ENCODE measurements at places on chromosomes 5 and 9.

- DNase-seq, result no peak
Measured at GRCh38 chr5:101673120-101673519, 623.0 kb downstream of the SLCO4C1 start.

DNA sequence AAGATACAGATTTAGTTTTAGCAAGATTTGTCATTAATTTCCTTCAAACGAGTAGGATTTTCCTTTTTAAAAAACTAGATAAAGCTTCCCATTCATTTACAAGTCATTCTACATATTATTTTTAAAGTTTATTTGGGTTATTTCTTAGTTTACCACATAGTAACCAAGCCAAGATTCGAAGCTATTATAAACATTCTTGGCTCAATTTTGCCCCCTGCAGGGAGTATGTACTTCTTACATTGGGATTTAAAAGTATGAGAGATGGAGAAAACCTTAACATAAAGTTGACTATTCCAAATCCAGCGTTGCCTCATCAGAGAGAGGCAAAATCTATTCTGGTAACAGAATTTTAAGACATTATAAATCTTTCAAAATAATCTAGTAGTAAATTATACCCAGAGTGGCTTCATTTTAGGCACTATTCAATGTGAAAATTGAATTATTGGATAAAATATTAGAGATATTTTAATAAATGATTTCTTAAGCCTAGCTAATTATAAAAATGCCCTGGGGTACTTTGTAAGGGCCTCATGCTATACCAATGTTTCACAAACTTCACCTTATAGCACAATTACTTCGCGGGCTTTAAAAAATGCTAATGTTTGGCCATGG is 39.1 kb downstream of the FBN2 start:
- no peak for DNase-seq

DNA sequence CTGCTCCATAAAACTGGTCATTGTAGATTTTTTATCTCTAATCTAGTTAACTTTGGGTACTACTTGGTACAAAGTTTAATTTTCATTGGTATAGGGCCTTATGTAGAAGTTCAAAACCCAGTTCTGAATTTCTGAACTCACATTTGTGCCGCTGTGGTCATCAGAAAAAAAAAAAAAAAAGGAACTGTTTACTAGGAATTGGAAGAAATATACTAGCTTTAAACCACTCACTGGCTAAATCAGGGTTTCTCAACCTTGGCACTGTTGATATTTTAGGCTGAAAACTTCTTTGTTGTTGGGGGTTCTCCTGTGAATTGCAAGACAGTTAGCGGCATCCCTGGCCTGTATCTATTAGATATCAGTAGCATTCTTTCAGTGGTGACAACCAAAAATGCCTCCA is 4.1 kb upstream of the ZFYVE16 start:
- no peak for DNase-seq

DNA sequence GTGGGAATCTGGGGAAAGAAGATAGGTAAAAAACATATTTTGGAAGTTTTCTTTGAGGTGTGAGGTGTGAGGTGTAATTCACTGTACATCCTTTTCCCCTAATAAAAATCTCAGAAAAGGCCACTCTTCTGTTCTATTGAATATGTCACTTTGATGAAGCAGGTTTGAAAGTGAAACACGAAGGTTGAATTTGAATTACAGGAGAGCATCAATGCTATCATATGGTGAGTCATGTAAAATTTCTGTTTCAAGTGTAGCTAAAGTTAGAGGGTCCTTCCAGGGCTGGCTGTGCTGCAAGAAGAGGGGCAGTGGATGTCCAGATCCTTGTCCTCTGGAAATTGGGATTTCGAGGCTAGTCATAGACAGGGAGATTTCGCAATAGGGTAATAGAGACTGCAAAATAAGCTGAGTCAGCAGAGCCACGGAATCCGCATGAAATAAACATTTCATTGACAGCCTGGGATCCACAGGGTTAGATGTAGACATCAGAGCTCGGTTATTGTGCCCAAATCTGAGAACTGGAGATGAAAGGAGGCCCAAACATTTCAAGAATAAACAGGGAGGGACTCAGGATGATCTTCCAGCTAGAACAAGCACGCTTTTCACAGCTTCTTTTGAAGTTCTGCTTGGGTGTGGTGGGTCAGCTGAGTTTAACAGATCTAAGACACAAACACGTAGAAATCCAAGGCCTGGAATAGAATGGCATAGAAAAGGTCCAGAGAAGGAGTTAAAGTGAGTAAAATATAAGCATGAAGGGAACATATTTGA is 194.4 kb upstream of the CDKN2B start:
- no peak for DNase-seq

DNA sequence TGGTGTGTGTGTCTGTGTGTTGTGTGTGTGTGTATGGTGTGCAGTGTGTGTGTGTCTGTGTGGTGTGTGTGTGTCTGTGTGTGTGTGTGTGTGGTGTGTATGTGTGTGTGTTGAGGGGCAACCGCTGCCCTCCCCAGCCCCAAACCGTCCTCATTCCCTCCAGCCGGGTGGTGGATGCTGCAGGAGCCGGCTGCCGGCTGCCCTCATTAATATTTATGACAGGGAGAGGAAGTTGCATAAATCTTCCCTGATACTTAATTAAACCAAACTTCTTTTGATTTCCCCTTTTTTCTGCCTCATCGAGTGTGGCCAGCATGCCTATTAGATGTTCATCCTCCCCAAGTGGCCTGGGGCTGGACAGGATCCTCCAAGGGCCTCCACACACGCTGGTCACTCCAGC is 121.4 kb upstream of the MVB12B start:
- DNase-seq, result no peak

GRCh38 chr9:77705636-77706035 is 57.5 kb upstream of the GNA14 start:
- DNase-seq, result no peak

DNA sequence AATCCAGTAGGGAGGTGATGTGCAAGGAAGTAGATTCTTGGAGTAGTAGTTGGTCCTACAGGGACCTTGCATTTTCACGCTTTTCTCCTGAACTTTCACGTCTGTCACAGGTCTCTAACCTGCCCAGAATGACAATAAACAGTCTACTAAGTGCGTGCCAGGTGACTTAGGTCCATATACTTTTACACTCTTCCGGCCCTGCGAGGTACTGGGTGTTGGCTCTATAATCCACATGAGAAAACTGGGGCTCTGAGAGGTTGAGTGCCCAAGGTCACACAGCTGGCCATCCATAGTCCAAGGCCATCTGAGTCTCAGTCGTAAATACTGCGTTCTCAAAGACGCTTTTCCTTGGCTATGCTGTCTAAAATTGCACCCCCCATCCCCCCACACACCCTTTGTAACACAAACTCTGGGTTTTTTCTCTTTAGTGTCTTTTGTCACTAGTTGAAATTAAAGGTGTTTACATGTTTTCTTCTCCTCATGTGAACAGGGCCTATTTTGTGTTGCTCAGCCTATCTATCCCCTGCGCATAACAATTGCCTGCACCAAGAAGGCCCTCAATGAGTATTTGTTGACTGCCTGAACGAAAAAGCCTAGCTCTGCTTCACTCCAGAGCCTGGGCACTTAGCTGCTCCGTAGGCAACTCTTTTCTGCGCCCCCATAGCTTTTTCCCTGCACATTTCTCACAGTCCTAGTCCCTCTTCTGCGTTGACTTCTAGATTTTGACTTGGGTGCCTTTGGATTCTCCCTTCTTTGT is 943 bp downstream of the SFXN1 start:
- DNase-seq, result no peak

DNA sequence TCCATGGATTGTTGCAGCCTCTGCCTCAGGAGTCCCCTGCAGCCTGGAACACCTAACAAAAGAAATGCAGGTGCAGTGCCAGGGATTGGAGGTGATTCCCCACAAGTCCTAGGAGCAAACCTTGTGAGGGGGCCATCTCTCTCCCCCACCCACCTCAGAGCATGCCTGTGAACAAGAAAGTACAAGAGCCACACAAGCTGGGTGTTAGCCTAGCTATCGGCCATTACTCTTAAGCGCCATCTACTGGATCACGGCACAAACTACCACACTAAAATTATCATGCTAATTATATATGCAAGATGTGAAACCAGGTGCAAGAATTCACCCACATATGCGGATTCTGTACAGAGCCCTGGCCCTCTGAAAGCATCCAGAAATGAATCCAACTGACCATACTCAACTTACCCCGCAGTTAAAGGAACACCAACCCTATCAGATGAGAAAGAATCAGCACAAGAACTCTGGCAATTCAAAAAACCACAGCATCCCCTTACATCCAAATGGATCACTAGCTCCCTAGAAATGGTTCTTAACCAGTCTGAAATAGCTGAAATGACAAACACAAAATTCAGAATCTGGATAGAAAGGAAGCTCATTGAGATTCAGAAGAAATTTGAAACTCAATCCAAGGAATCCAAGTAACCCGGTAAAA is 16.5 kb upstream of the PRSS3 start:
- peak; percentile 25 for DNase-seq

DNA sequence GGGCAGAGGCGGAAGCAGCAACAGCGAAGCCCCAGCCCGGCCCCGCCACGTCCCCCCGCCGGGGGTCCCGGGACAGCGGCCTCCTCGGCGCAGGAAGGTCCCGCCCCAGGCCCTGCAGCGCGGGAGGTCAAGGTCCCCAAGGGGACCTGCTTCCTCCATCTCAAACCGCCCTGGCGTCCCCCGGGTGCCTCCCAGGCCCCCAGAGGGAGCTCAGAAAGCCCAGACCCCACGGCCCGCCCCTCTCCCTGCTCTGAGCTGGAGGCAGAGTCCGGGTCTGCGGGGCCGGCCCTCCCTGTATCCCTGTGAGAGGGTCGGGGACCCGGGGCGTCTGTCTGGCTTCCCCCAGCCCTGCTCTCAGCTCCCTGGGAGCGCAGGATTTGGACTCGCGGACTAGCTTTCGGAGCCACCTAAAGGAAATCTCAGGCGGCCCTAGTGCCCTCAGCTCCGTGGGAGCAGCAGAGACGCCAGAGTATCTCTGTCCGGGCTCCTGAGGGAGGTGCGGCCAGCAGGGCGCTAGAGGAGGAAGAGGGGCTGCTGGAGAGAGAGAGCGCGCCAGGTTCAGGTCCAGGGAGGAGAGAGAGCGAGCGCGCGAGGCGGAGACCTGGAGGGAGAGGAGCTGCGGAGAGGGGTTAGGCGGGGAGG is 30.7 kb downstream of the EXOC3 start:
- no peak for DNase-seq

GRCh38 chr5:149344151-149344550 is 1.1 kb upstream of the GRPEL2 start:
- DNase-seq, result no peak

GRCh38 chr5:159713773-159714172 is 202.5 kb upstream of the ADRA1B start:
- no peak for DNase-seq

DNA sequence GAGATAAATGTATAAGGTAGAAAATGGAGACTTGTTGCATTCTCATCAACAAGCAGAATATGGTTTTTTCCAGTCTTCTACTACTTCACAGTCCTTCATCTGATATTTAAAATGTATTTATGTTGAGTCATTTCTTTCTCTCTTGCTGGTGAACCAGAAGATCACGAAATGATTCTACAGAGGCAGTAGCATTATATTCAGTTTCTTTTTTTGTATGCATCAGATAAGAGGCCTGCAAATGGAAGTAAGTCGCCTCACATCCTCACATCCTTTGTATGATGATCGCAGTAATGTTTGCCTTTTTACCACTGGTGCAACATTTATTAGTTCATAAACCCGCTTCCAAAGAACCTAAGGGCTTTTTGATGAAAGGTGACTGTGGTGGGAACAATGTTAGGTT is 22.1 kb upstream of the IL13 start:
- no peak for DNase-seq

GRCh38 chr5:172791726-172792445 is 20.9 kb upstream of the DUSP1 start:
- no peak for DNase-seq

GRCh38 chr5:1032011-1032410 is 23.4 kb downstream of the NKD2 start:
- DNase-seq, result no peak

GRCh38 chr5:132457371-132458225 is 33.0 kb downstream of the IRF1 start:
- no peak for DNase-seq

DNA sequence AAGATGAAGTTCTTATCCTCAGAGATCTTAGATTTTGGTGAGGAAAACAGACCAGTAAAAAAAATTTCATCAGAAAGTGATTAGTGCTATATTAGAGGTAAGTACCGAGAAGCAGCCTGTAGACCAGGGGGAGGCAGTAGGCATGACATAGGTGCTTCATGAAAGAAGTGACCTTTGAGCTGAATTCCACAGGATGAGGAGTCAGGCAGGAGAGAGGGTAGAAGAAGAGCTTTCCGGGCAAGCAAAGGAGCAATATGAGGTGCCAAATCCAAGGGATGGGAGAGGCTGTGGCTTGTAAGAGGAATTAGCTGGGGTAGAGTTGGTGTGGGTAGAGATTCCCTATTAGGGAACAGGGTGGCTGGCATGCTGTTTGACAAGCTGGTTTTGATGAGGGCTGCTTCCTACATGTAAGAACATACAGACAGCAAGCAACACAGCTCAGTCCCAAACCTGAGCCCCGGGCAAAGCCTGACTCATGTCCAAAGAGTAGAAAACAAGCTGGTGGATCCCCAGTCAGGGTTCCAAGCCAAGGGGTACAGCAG is 48.4 kb upstream of the PWWP2A start:
- DNase-seq, result no peak

- DNase-seq, result no peak
Measured at GRCh38 chr5:137113939-137114338, 385.2 kb downstream of the SPOCK1 start.

DNA sequence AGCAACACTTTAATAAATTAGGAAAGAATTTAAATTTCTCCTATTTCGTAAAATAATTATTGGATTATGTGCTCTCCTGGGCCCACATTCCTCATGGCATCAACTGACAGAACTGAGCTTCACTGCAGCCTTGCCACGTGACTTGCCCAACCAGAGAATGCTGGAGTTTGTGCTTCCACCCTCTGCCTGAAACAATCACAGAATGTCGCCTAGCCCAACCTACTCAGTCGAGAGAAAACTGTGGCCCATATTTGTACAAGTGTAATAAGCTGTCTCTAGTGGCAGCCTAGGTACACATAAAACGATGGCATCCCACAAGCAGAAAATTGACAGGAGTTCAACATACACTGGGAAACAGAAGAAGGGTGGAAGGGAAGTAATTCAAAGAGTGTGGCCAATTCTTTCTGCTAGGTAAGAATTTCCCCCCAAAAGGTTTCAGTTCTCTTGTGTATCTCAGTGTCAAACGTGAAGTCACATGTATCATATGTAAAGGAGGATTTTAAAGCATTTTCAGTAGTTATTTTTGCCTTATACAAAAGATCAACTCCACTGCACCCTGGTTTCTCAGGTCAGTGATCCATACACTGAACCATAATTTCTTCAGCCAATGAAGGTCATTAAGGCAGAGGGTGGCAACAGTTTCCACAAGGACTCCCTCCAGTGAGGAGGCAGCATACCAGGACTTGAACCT is 41.7 kb downstream of the ZNF608 start:
- DNase-seq, result no peak

Measured in H1 (cell line).